ENCODE measurements at places on chromosomes 11 and 22. TPM values are rescaled to one million over a fixed set of nuclear protein-coding genes. Genes with fewer than 3 reads are reported as not detected.

DNA sequence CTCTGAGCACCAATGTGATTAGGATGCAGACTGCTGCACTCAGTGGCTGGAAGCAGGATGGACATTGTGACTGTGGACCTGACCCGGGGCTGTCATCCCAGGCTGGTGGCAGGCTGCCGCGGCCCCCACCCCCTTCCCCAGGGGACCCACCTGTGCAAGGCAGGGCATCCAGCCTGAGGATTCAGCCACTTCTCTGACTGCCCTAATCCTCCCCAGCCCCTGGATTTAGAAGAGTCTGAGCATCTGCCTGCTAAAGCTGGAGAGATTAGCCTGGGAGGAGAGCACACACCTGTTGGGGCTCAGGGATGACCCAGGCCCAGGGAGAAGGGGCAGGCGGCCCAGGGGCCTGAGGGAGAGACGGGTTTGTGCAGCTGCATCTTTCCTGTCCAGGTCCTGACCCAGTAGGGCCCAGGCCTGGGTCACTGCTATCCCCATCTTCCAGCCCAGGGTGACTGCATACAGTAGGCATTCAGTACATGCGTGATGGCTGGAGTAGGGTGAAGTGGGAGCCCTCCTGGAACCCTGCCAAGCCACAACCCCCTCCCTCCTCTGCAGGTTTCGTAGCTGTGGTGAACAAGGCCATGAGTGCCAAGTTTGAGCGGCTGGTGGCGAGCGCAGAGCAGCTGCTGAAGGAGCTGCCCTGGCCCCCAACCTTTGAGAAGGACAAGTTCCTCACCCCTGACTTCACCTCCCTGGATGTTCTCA lies 12.1 kb downstream of the DPP3 start:
- peaks cover 44% of the 10 kb centered on the region for H3K36me3 ChIP-seq
- no peak overlapping the region for H3K27ac ChIP-seq
- no peak for DNase-seq
- no peaks in the 10 kb centered on the region for H3K4me1 ChIP-seq

MUC6 gene
- total RNA-seq, result not detected

FIBIN gene
- total RNA-seq, result 10.5 TPM

DNA sequence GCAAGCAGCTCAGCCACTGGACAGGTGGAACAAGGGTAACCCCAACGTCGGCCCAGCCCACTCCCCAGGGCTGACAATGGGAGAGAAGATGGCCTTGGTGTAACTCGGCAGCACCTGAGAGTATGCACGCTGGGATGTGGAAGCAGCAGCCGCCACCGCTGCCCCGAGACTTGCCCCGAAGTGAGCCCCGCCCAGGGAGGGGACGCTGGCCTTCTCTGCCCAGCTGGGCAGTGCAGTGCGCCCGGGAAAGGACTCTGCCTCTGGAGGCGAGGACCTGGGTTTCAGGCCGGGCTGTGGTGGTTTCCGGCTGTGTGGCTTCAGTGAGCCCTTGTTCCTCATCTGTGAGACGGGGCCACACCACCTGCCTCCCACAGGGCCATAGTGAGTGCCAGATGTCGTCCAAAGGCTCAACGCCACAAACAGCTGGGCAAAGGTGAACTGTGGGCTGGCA lies 8.6 kb upstream of the POLDIP3 start:
- DNase-seq, result no peak
- H3K4me3 ChIP-seq, result no peak overlapping the region
- H3K4me1 ChIP-seq, result peaks cover 36% of the 10 kb centered on the region
- H3K27me3 ChIP-seq, result no peaks in the 10 kb centered on the region
- H3K36me3 ChIP-seq, result peaks cover 73% of the 10 kb centered on the region

DNA sequence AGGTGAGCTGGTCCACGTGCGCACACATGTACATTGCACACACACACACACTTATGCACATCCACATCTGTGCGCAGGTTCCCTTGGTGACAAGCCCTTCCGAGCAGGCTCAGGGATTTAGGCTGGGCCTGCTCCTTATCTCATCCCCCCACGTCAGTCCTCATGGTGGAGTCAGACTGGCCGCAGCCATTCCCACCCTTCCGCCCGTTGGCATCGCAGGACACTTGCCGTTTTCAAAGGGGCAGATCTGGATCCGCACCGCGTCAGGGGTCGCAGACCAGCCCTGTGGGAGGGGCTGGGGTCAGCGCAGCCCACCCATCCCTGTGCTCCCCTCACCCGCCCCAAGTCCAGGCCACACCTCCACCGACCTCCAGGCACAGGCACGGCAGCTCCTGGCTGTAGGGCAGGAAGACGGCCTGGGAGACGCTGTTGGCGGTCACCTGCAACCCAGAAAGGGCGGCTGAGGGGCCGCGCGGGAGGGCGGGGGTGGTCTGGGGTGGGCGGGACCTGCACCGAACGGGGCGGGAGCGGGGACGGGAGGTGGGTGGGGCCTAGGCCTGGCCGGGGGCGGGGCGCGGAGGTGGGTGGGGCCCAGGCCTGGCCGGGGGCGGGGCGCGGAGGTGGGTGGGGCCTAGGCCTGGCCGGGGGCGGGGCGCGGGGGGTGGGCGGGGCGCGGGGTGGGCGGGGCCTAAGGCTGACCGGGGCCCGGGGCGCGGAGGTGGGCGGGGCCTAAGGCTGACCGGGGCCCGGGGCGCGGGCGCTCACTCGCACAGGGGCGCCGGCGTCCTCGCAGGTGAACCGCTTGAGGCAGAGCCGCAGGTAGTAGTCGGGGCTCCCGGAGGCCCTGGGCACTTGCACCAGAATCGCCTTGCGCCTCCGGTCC lies 13.3 kb downstream of the IL17REL start:
- H3K27ac ChIP-seq, result no peak overlapping the region
- no peaks in the 10 kb centered on the region for H3K36me3 ChIP-seq
- DNase-seq, result no peak
- H3K4me1 ChIP-seq, result peaks cover 4% of the 10 kb centered on the region
- peak overlapping the region; percentile 52 for H3K4me3 ChIP-seq
- H3K27me3 ChIP-seq, result peaks cover 42% of the 10 kb centered on the region

PLA2G6 gene
- total RNA-seq, result 14.1 TPM

- no peak overlapping the region for H3K27ac ChIP-seq
- H3K4me1 ChIP-seq, result no peaks in the 10 kb centered on the region
- no peak for DNase-seq
- no peaks in the 10 kb centered on the region for H3K27me3 ChIP-seq
- peaks cover 31% of the 10 kb centered on the region for H3K36me3 ChIP-seq
These were observed 81.8 kb downstream of the SFI1 start for GRCh38 chr22:31578171-31578570.

LDHAL6A gene
- not detected for total RNA-seq

MYRF gene
- 0.14 TPM for total RNA-seq

MPZL2 gene
- total RNA-seq, result 13.4 TPM

MRE11 gene
- total RNA-seq, result 7.3 TPM

ASPHD2 gene
- total RNA-seq, result 0.11 TPM

OLFML1 gene
- total RNA-seq, result 7.3 TPM

MRGPRX4 gene
- not detected for total RNA-seq

DNA sequence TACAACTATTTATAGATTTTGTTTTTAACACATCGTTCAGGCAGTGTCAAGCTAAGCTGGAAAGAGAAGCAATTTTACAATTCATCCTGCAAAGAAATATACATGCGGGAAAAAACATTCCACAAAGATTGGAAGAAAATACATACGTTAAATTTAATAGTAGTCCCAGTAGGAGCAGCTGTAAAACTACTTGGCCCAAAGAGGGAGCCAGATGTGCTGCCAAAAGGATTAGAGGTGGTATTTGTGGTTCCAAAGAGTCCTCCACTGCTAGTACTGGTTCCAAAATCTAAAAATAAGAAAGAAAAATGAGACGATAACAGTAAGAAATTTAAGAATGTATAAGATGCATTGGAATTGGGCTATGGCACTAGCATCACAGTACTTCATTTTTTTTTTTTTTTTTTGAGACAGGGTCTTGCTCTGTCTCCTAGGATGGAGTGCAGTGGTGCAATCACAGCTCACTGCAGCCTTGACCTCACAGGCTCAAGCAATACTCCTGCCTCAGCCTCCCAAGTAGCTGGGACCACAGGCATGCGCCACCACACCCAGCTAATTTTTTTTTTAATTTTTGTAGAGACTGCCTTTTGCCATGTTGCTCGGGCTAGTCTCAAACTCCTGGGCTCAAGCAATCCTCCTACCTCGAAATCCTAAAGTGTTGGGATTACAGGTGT lies 21.5 kb downstream of the NUP98 start:
- H3K4me1 ChIP-seq, result peaks cover 8% of the 10 kb centered on the region
- no peak overlapping the region for H3K4me3 ChIP-seq
- H3K27ac ChIP-seq, result no peak overlapping the region
